Neural crest cell (in vitro differentiated cells): ENCODE measurements at places on chromosomes 1 and 21.

DNA sequence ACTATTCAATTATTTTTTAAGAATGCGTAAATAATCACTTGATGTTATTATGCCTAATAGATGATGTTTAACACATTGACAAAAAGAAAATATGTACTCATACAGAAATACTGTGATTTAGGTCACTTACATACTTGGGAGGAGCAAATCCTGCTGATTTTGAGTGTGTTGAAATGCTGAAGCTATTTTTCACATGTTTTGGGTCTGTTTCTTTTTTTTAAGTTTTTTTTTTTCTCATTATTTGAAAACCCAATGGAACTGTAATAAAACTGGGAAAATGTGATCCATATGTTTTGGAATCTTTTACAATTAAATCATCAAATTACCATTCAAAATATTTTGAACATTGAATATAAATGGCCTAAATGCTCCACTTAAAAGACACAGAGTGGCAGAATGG lies 366.2 kb upstream of the ADAMTS5 start:
- no peak for DNase-seq

- DNase-seq = no peak
Observed at GRCh38 chr1:59040486-59040885, 256.4 kb upstream of the FGGY start.

DNA sequence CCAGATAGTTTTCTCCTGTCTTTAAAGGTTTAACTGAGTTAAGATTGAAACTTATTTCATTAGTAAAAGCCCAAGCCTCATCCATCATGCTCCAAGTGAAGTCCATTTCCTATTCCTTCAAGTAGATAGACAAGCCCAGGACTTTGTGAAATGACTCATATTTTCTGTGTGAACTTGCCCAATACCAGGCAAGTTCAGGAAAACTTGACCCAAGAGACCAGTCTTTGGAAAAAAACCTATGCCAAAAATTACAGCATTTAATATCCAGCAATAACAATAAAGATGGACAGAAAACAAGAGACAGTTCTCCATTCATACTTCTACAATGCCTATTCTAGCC lies 405 bp upstream of the RAB29 start:
- no peak for DNase-seq

DNA sequence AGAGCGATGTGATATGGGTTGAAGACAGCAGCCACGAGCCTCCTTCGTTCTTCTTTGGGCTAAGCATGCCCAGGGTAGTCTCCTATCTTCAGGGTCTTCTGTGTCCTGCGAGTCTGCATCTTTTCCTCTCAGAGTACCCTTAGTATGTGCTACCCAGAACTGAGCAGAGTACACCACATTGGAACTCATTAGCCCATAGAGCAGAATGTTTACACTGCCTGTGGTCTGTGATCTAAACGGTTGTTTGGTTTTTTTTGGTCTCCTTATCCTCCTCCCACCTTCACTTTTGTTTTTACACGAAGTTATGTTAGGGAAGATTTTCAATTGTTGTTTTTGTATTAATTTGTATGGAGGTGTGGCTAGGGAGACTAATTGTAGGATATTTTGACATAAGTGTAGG lies 126.4 kb downstream of the NEK7 start:
- no peak for DNase-seq

GRCh38 chr1:29984862-29985605 lies 738.4 kb downstream of the MATN1 start:
- DNase-seq = no peak

- DNase-seq = no peak
Observed at GRCh38 chr1:44355582-44356305, 687 bp upstream of the ERI3 start.

DNA sequence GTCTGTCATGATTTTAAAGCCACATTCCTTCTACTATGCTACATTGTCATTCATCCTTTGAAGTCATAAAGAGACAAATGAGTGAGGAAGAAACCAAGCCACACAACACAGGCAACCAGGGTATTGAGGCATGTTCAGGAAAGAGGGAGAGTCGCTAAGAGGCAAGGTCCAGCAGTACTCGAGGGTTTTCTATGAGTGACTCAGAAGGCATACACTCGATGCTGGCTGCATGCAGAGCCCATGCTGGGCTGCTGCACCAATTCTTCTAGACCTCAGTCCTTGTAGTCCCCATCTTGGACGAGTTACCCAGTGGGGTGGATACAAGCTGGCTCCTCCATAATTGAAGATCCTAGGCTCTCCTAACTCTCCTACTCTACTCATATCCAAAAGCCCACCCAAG lies 57.6 kb downstream of the OLFML2B start:
- no peak for DNase-seq

- no peak for DNase-seq
Observed at GRCh38 chr1:89548122-89548857, 23.7 kb downstream of the LRRC8B start.

- no peak for DNase-seq
Observed at GRCh38 chr1:212600980-212601379, 7.6 kb upstream of the ATF3 start.

GRCh38 chr1:183777328-183777727 lies 27.6 kb upstream of the RGL1 start:
- DNase-seq = no peak

- DNase-seq = no peak
Observed at GRCh38 chr1:152411134-152411533, 2.9 kb downstream of the CRNN start.

- no peak for DNase-seq
Observed at GRCh38 chr1:198837278-198838021, 198.6 kb downstream of the PTPRC start.

GRCh38 chr1:174433451-174433850 lies 14.3 kb upstream of the GPR52 start:
- no peak for DNase-seq

DNA sequence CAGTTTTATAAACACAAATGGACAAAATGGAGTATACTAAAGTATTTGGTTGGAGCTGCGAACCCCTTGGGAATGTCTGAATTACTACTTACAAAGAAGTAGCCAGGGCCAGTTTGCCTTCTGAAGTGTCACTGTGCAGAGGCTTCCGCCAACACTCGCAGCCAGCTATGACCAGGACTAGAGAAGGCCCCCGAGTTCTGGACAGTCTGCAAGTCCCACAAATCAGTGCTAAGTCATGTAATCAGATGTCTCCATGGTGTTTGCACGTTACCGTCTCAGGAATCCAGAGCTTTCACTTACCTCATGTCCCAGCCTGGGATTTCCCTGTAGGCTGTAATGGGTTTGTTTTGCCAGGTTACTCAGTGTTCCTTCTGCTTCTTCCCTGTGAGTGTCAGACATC lies 106.6 kb upstream of the SPAG17 start:
- no peak for DNase-seq

GRCh38 chr21:25513810-25514209 lies 93.5 kb downstream of the MRPL39 start:
- no peak for DNase-seq

DNA sequence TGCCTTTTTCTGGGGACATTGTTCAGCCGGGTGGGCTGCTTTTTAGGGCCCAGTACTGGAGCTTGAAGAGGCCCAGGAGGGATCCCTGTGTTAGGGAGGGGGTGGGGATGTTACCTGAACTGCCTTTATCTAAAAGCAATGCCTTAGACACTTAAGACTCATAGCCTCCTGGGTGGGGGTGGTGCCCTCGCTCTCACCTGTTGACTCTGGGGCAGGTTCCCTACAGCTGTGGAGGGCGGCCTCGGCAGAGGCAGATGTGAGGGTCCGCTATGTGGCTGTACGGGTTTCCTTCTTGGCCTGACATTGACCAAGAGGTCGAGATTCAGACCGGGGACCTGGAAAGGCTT lies 716 bp downstream of the INAVA start:
- no peak for DNase-seq

DNA sequence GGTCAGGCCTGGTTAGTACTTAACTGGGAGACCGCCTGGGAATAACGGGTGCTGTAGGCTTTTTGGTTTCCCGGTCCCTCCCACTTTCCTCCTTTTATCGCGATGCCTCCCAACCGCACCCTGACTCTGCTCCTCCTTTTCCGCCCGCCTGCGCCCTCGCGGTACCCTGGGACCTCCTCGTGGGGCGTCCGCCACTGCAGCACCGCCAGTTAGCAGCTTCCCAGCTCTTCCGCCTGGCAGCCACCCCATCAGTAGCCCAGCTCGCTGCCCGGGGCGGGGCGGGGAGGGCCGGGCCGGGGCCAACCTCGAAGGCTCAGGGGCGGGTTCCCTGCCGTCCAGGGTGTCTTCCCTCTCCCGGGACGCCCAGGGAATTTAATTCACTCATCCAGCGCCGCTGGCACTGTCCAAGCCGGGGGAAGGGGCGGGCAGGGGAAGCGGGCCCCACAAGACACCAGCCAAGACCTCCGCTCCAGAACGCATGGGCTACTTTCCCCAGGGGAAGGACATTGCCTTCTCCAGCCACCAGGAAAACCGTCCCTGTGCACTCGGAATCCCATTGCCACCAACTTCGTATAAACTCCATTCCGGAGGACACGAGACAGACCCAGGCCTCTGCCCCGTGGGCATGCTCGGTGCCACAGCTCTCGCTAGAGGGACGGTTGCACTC lies 2.0 kb upstream of the ZNF678 start:
- DNase-seq = no peak

GRCh38 chr1:83109692-83110091 lies 889.2 kb downstream of the TTLL7 start:
- DNase-seq = no peak

DNA sequence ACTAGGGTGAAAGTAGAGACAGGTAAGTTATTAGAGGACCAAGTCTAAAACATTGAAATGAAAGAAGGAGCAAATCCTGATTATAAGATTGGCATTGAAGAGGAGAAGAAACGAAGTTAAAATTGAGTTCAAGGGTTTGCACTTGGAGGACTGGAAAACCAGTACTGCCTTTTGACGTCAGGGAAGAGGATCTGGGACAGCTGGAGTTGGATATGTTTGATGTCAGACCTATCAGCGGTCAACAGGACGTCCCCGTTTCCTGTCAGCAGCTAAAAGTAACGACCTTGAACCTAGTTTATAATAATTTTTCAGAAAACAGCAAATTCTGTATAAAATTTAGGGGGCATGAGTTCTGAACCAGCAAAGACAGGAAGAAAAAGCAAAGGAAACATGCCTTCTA lies 1.2 kb upstream of the NID1 start:
- DNase-seq = no peak

DNA sequence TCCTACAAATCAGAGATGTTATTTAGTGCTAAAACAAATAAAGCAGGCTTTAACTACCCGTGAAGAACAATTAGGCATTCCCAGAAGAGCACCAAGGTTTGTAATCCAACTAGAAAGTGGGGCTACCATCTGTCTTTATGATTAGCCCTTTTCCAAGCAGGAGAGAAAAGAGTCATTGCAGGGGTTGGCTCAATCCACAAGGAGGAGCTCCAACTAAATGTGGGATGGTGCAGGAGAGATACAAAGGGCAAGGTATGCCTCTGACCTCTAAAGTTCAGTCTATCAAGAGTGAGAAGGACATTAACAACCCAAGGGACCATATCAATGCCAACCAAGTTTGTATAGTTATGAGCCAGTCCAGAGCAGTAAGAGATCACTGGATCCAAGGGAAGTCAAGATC lies 382.7 kb upstream of the DUSP10 start:
- DNase-seq = no peak

- DNase-seq = no peak
Observed at GRCh38 chr1:228285661-228286504, 78.0 kb downstream of the OBSCN start.

GRCh38 chr21:35014302-35015041 lies 34.6 kb downstream of the RUNX1 start:
- DNase-seq = no peak

GRCh38 chr1:47967864-47968555 lies 29.2 kb downstream of the TRABD2B start:
- DNase-seq = no peak

DNA sequence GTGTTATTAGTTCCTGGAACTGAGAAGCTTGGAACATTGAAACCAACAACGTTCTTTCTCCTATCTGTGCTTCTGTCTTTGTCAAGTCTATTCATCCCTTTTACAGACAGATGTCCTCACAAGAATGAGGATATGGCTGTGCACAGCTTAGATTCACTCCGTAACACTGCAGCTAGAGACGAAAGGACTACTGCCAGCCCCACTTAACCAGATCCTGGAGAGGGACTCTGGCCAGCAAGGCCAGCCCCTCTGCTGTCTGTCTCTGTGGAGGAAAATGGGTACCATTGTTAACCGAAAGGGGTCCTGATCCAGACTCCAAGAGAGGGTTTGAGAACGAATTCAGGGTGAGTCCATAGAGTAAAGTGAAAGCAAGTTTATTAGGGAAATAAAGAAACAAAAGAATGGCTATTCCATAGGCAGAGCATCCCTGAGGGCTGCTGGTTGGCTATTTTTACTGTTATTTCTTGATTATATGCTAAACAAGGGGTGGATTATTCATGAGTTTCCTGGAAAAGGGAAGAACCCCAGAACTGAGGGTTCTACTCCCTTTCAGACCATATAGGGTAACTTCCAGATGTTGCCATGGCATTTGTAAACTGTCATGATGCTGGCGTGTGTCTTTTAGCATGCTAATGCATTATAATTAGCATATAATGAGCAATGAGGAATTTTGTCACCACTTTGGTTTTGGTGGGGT lies 17.4 kb upstream of the USP24 start:
- no peak for DNase-seq

DNA sequence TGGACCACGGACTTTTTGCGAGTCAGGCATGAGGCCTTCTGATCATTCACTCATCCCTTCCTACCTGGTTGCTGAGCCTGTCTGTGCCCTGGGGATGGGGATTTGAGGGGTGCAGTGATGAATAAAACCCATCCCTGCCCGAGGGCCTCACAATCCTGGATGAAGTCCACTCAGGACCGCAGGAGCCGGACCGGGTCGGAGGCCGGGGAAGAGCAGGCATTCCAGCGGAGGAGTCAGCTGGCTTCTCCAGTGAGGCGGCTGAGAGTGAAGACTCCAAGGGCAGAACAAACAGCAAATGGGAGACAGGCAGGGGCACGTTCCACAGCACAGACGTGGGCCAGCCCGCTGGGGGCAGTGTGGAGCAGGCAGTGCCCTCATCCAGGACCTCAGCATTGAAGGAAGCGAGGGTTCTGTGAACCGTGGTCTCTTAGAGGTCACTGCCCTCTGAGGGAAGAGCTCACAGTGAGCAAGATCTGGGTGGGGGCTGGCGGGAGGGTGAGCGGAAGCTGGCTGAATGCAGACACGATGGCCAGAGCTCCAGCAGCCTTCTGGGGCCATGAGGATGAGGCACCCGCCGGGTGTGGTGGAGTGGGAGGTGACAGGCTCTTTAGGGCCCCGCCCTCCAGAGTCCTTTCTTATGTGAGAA lies 10.9 kb upstream of the LRRC3 start:
- peak; percentile 25 for DNase-seq

- no peak for DNase-seq
Observed at GRCh38 chr1:51218570-51218969, 17.5 kb upstream of the RNF11 start.

DNA sequence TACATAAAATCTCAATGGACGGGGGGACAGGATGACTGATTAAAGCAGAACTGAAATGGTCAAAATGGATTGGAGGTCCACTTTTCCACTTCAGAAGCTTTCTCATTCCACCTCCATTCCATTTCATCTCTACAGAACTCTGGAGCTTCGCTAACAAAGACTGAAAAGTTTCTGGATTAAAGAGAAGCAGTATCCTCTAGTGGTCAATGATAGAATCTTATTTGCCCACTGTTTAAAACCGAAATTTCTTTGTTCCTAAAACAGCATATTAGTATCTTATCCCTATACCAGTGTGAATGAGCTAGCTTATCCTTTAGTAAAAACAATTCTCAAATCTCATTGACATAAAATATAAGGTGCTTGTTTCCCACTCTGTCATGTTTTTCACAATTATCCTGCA lies 890.6 kb downstream of the KCNT2 start:
- no peak for DNase-seq

GRCh38 chr1:160637821-160638539 lies 8.9 kb downstream of the SLAMF1 start:
- no peak for DNase-seq

- DNase-seq = no peak
Observed at GRCh38 chr1:156655151-156655903, 13.4 kb downstream of the BCAN start.
